Stimulated activated naive B cell treated with anti-CD40 and anti-IgM and Interleukin-4, amounts not matched to agents 10 μg/mL and 1 μg/mL and 100 μg/mL, for 72 hours (primary cell): ENCODE measurements at places on chromosomes 2 and 18.

DNA sequence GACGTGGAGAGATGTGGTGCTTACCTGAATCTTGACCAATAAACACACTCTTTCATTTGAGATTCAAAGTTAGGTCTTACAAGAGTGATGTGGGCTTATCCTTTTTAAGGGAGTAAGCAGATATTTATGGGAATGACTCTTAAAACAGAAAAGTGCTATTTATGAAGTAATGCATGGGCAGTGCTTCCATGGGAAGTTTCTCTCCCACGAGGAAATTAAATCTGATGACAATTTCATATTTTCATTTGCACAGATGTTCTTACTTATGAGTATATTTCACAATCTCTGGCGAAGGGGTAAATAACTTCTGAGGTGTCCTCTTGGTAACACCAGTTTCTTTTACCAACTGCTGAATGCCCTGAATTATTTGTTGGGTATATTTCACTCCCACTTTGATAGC lies 21.0 kb downstream of the PNPT1 start:
- DNase-seq = no peak

- no peak for DNase-seq
Measured at GRCh38 chr18:45677276-45677807, 46.6 kb upstream of the SLC14A1 start.

DNA sequence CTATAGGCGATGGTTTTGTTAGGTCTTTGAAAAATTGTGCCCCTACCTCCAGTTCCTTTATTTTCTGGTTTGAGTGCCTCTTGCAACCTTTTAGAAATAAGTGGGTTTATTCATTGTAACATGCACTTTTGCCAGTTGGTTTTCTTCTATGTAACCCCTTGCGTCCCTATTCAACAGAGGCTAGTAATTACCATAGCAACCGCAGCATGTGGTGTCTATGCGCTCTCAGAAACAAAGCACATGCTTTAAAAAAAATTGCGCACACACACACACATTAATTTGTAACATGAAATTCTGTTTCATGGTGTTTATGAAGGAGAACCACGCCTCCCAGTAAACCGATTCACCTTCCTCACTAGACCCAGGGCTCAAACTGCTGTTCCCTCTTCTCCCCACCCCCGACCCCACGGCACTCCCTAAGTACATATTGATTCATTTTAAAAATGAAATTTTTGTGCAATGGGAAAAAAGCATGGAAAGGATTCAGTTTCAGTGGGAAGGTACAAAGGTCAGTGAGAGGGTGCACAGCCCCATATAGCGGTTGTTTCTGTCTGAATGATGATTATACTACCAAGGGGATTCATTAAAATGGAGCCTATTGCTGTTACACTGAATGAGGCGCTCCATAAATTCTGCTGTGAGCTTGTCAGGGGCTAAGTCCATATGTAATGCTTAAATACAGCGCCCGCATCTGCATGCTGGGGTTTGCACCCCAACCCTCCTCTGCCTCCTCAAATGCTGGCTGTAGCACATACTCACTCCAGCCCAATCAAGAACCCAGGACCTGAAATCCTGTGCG lies 206.9 kb downstream of the ICOS start:
- DNase-seq = no peak

- no peak for DNase-seq
Measured at GRCh38 chr2:240701091-240701735, 9.5 kb downstream of the AQP12A start.

DNA sequence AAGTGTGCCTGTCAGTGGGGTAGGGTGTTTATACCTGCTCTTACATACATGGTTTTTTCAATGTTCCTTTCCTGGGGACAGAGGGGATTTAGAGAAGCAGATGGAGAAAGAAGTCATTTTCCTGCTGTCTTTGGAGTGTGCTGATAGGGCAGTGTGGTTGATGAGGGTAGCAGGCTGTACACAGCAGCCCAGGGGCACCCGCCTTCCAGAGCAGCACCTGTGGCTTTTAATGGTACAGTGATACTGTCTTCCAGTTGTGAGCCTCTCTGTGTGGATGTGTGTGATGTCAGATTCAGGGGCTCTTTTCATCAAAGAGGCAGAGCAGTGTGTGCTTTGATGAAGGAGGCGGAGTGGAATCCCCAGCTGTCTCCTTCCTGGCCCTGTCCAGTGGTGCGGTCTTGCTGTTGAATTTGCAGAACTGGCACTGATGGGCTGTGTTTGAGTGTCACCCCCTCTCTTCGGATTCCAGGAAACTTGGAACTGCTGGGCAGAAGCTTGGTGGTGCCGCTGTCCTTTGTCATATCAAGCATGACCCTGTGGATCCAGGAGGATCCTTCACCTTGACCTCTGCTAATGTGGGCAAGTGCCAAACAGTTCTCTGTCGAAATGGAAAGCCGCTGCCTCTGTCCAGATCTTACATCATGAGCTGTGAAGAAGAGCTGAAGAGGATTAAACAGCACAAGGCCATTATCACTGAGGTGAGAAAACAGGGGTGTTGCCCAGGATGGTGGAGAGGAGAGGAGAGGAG lies 259.8 kb downstream of the PHLPP1 start:
- DNase-seq = no peak
